Stimulated activated CD4-positive, alpha-beta T cell treated with anti-CD3 and anti-CD28 coated beads, Interleukin-4, amount 100 ng/mL, for 24 hours (primary cell): ENCODE measurements at places on chromosomes 11 and 22.

DNA sequence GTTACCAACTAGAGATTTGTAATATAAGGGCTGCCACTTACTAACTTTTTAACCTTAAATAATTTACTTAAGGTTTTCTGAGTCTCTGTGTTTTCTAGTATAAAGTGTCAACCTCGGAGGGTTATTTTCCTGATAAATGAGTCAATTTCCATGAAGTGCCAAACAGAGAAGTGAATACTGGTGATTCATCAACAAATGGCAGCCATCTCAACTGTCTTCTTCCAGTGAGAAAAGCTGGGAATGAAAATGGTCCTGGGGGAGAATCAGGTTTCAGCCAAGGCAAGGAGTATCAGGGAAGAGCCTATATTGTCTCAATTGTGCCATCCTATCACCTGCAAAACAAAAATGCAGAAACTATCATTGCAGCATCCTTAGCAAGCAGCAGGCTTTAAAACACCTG lies 129.1 kb downstream of the LUZP2 start:
- DNase-seq, result no peak

DNA sequence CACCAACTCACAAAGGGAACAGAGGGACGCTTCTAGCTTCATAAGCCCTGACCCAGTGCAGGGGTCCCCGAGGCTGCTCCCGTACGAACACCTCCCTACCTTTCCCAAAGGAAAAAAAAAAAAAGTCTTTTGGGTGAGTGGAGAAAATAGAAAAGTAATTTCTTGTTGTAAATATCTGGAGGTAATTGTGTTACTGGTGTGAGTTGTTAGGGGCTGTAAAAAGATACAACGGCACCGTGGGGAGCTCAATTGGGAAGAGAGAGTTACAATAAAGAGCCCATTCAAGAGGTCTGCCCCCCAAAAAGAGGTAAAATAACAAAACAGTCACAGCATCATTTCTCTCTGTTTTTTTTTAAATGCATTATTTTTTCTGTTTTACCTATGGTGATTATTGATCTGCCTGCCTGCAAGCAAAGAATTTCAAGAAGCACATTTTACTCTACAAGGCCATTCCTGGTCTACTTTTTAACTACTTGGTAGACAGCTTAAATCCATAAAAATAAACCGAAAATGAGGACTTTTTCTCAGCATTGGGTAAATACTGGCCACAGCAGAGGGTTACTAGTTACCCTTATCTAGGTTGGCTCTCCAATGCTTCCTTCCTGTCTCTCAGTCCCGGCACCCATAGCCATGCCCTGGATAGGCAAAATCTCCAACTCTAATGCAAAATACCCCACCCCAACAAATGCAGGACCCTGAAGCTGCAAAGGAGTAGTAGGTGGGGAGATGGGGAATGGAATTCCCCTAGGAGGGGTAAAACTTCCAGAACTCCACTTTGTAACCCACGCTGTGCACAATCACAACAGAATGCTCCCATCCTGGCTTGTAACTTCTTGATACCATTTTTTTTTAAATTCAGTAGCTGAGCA lies 3.1 kb downstream of the PAX6 start:
- no peak for DNase-seq

GRCh38 chr11:73466643-73467042 lies 90.4 kb downstream of the RELT start:
- no peak for DNase-seq

GRCh38 chr22:44365191-44365590 lies 52.4 kb upstream of the SHISAL1 start:
- no peak for DNase-seq

DNA sequence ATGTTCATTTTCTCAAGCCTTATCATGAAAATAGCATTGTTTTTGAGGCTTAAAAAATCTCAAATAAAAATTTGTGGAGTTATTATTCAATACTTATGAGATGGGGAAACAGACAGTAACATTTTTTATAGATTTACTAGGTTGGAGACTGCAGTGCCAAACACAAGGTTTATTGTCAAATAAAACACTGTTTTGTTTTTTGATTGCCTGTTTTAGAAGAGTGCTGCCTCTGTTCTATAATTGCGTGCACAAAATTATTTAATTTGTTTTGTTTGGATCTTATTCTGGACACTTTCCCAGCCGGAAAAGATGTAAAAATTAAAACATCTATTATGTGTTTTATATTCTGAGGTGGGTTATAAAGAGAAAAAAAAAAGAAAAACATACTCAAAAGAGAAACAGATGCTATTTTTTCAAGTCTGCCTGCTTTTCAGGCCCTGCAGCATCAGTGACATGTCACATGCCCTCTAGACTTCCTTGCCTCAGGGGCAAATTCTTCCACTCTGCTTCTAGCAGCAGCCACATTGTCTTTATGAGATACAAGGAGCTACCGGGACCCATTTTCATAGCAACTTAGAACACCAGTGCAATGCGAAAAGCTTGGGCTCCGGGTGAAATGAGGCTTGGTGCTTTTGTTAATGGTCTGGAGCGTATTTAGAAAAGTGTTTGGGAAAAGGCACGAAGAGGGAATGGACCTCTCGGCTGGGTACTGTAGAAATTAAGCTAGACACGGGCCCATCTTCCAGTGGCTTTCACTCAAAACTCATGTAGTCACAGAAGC lies 77.5 kb downstream of the EFCAB6 start:
- no peak for DNase-seq

GRCh38 chr11:119525180-119525866 lies 102.4 kb upstream of the THY1 start:
- DNase-seq, result no peak

GRCh38 chr22:40024201-40025061 lies 29.7 kb downstream of the FAM83F start:
- peak; percentile 67 for DNase-seq

DNA sequence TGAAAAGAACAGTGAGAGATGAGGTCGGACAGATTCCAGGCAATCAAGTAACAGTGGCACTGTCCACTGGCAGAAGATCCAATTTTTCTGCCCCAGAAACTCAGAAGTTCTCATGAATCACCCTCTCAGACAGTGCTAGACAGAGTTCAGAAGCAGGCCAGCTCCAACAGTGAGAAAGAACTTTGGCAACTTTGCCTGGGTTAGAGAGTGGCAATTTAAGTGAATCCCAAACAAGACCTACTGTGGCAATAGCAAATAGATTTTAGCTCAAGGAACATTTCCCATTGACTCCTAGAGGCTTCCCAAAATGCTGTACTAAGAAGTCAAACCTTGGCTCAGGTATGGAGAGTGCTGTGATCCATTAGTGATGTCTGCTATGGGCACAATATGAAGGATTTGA lies 12.3 kb downstream of the CD44 start:
- no peak for DNase-seq

- no peak for DNase-seq
Measured at GRCh38 chr11:101008961-101009689, 120.5 kb downstream of the PGR start.

DNA sequence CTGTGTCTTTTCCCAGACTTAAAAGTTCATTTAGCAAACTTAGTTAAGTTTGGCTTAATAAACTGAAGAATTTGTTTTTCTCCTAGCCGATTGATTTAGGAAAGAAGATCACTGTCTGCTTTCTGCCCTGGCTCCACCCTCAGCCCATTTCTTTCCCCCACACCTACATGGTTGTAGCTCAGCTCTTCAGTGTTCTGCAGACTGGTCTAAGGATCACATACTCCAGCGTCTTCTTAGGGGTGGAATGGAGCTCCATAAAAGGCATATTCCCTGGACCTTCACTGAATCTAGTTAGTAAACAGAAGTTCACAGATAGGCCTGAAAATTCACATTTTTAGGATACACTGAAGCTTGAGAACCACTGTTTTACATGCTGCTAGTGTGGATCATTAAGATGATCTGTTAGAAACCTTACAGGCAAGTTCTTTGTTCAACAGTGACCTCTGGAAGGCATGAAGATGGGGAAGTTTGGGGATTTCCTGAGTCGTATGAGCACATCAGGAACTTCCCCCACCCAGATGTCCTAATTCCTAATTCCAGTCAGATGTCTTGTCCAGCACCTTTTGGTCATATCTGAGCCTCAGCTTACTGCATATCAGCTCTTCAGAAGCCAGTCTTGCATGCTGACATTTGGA lies 16.8 kb downstream of the PIWIL4 start:
- DNase-seq, result no peak

- no peak for DNase-seq
Measured at GRCh38 chr11:6390718-6391469, 620 bp downstream of the SMPD1 start.

GRCh38 chr11:116519499-116519898 lies 253.3 kb downstream of the BUD13 start:
- no peak for DNase-seq

DNA sequence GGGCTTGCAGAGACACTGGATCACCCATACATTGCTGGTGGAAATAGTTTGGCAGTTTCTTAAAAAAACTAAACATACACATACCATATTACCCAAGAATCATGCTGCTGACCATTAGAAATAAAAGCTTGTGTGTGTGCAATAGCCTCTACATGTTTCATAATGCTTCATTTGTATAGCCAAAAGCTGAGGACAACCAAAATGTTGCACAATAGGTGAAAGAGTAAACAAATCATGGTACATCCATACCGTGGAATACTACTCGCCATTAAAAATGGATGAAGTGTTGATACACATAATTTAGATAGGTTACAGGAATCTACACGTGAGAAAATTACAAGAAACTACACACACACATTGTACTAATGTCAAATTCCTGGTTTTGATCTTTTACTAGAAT lies 6.5 kb downstream of the KBTBD3 start:
- DNase-seq, result no peak

- DNase-seq, result no peak
Measured at GRCh38 chr11:44778195-44779100, 51.7 kb downstream of the TSPAN18 start.

DNA sequence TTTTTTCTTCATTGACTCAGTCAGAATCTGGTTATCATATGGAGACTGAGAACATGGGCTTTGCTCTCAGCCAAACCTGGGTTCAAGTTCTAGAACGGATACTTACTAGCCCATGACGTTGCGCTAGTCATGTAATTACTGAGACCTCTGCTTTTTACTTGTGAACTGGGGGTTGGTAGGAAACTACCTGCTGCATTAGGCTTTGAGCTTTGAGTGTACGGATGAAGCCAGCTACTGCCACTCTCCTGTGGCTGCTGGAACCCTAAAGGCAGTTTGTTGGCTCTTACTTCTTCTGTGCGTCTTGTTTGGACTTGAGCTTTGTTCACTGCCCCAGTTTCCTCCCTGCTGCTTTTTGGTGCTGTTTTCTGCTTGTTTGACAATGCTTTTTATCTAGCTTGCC lies 18.1 kb downstream of the PPP6R2 start:
- no peak for DNase-seq

- DNase-seq, result no peak
Measured at GRCh38 chr11:132638423-132638822, 893.9 kb downstream of the OPCML start.

DNA sequence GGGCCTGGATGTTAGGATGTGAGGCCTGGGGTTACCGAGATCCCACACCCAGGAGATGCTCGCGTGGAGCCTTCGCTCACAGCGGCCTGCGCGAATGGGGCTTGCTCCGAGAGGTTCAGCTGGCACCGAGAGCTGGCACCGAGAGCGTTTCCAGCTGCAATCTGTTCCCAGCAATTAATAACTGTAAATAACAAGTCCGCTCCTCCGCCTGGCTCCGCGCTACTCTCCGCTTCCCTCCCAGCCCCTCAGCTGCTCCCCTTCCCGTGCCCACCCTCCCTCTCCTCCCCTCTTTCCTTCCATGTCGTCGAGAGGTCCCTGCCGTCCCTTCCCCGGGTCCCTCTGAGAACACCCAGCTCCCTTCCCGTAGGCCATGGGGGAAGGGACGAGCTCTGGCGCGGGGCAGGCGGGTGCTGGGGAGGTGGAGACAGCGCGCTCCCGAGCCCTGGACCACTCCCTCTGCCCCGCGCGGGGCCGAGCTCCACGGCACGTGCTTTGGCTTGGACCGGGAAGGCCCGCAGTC lies 110.8 kb downstream of the WNT7B start:
- DNase-seq, result no peak

DNA sequence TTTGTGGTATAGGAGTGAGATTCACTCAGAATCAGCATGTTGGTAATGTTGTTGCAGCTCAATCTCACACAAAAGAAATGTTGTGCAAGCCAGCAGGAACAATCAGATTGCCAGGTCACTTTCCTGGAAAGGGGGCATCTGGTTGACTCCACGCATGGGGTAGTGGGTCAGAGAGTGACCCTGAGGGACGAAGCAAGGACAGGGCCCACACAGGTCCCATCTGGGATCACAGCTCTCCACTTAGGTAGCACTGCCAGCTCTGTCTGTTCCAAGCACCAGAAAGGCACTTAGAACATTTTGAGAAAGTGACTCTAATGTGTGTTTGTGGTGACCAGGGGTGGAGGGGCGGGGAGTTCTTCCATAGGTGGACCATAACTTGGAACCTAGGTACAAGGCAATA lies 109.5 kb downstream of the RASSF10 start:
- DNase-seq, result no peak

DNA sequence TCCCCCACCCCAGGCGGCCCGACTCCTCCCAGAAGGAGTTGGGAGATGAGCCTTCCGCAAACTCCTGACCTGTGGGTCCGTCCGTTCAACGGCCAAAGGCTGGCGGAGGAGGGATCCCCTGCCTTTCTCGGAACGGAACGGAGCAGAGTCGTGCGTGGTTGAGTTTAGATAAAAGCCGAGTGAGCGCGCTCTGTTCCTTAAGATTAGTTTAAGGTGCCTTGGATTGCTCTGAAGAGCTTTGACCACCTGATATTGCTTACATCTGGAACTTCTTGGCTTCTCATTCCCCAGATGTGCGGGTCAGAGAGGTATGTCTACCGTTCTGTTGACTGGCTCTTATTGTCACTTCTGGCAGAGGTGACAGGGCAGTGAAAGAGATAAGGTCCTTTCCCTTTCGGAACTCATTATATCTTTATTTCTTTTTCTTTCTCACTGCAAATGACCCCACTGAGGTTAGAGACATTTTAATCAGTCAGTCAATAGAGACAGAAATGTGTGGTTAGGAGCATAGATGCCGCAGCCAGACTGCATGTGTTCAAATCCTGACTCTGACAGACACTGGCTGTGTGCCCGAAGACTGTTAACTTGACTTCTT lies at the start of gene TRIM6:
Gene TRIM6, plus strand, starts transcription at position 31 of the 595 bp plus-strand sequence. Its CDS starts 261 bp downstream, at position 292.
- DNase-seq, result no peak

- DNase-seq, result peak; percentile 65
Measured at GRCh38 chr11:44621140-44621681, 55.7 kb downstream of the CD82 start.

DNA sequence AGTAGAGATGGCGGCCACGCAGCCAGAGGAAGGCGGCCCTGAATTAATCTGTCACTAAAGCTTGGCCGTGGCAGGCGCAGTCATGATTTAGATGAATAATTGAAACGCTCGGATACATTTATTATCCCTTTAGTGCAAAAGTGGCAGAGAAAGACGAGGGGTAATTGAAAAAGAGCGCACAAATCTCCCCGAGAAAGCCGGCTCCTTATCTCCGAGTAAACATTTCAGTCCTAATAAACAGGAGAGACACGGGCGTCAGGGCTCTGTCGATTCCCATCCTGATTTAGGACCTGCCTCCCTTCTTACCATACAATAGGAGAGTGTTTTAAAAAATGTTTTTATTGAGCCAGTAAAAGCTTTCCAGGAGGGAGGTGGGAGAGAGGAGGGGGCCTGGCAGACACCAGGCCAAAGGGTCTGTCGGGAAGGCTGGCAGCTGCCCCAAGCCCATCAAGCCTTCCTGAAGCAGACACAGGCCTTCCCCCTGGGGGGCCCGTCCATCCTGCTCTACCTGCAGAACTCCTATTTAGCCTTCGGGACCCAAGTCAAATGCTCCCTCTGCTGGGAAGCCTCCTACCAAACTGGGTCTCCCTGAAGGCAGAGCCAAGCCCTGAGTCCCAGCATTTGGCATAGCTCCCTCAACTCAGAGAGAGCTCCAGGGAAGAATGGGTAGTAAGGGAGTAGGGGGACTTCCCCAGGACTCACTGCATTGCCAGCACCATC lies 22.8 kb downstream of the OTUB1 start:
- DNase-seq, result no peak
